Activated CD8-positive, alpha-beta memory T cell treated with anti-CD3 and anti-CD28 coated beads, Interleukin-2, amount 50 U/mL, for 48 hours (primary cell): ENCODE measurements at places on chromosomes 2 and 18.
A peak's percentile ranks its signal among the peaks of the same experiment; 100 is the strongest.

GRCh38 chr2:231469583-231469950 is 5.3 kb upstream of the NCL start:
- no peak for DNase-seq

DNA sequence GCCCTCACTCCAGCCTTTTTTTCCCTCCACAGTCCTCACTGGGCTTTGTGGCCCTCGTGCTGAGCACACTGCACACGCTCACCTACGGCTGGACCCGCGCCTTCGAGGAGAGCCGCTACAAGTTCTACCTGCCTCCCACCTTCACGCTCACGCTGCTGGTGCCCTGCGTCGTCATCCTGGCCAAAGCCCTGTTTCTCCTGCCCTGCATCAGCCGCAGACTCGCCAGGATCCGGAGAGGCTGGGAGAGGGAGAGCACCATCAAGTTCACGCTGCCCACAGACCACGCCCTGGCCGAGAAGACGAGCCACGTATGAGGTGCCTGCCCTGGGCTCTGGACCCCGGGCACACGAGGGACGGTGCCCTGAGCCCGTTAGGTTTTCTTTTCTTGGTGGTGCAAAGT is 39.4 kb downstream of the STEAP3 start:
- no peak for DNase-seq

- DNase-seq, result no peak
Measured at GRCh38 chr2:40592218-40592617, 140.3 kb upstream of the SLC8A1 start.

DNA sequence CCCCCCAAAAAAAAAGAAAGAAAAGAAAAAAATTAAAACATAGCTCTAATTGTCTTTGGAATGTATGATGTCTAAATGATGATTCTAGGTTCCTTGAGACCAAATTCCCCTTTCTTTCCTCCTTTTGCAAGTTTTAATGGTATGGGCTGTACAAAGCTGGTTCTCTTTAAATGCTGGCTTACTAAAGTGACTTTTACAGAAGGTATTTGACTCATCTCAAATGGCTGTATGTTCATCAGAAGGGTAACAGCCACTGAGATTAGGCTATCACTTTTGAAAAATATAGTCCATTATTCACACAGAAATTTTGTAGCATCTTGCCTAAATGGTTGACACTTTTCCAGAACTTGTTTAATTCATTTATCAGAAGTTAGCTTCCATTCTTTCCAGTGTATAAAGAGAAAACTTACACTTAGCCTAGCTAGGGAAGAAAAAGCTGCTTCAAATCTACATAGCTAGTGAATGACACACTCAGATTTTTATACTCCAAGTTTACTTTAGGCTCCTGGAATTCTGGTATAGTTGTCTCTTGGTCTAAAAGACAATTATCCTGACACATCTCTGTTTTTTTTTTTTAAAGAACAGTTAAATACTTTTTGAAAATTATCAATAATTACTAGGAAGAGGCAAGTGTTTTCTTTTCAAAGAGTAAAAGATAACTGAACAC is 622.6 kb downstream of the LRP1B start:
- no peak for DNase-seq

DNA sequence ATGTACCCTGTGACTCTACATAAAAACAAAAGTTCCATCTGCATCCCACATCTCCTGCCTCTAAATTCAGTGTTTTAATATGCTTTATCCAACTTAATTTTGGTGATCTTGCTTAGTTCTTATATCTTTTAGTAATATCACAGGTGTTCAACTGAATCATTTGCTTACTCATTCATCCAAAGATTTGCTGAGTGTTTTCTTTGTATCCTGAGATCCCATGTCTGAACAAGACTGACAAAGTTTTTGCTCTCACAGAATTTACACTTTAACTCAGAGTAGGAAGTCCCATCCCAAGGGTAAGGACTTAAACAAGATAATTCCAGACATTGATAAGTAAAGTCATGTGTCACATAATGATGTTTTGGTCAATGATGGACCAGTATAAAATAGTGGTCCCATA is 87.0 kb downstream of the FSIP2 start:
- no peak for DNase-seq

- no peak for DNase-seq
Measured at GRCh38 chr18:52339891-52340371, at the start of gene DCC. Gene DCC (plus strand): TSS chr18:52340197. CDS start chr18:52340788, 591 bp downstream.

- no peak for DNase-seq
Measured at GRCh38 chr18:8030201-8030600, 463.1 kb downstream of the PTPRM start.

GRCh38 chr2:228474466-228474865 is 293.0 kb upstream of the SPHKAP start:
- DNase-seq, result no peak

DNA sequence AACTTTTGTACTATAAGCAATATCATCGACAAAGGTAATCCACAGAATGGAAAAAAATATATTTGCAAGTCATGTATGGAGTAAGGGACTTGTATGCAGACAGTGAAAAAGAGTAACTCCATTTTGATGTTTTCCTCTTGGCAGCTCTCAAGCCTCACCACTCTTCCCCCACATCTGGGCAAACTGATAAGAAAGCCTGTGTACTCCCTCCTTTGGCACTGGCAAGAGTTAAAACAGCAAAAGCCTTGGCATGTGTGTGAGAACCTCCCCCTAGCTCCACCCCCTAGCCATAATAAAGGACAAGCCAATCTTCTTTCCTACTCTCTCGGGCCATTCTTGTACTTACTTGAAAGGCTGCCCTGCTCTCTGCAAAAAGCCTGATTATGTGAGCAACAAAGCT is 335.2 kb downstream of the LRATD1 start:
- DNase-seq, result no peak

- DNase-seq, result no peak
Measured at GRCh38 chr2:32812316-32812715, 134.4 kb upstream of the LTBP1 start.

DNA sequence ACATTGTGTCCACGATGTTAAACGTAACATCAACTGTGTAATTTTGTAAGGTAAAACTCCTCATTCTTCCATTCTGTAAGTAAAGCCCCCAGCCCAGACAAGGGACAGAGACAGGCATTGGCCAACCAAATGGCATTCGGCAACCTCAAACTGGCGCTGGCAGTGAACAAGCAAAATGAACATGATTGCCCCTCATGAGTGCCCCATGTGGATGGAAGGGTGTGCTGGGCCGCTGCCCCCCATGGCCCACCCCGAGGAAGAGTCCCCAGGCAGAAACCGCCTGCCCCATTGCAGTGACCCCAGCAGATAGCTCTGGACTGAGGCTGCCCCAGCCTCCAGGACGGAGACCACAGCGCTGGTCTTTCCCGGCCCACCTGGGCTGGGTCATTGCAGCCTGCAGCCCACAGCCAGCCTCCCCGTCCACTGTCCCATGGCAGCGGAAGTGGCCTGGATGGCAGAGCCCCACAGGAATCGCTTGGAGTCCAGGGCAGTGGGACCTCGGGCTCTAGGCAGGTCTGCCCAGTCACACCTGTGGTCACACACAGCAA is 220.2 kb downstream of the HDAC4 start:
- DNase-seq, result no peak

DNA sequence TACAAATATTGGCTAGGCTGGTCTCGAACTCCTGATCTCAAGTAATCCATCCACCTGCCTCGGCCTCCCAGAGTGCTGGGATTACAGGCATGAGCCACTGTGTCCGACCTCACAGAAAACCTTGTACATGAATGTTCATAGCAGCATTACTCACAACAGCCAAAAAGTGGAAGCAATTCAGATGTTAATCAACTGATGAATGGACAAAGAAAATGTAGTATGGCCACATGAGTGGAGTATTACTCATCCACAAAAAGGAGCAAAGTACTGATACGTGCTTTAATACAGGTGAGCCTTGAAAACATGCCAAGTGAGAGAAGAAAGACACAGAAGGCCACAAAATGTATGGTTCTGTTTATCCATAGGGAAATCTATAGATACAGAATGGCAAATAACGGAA is 20.6 kb downstream of the CEP192 start:
- DNase-seq, result no peak

- DNase-seq, result no peak
Measured at GRCh38 chr18:76363436-76364120, 131.5 kb downstream of the ZNF516 start.

DNA sequence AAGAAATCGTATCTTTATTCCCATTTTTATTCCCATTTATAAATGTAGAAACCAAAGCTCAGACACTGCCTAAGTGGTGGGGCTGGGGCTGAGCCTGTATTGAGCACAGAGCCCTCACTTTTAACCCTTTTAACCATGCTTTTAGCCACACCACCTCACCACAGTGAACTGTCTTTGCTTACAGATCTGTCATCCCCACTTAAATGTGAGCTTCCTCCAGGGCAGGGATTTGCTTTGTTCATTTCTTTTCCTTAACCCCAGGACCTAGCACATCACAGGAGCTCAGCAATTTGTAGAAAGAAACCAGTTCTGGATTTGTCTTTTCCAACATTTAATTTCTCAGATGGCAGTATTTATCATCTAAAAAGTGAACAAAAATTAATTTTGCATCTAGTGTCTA is 2.2 kb downstream of the BOD1L2 start:
- DNase-seq, result no peak

DNA sequence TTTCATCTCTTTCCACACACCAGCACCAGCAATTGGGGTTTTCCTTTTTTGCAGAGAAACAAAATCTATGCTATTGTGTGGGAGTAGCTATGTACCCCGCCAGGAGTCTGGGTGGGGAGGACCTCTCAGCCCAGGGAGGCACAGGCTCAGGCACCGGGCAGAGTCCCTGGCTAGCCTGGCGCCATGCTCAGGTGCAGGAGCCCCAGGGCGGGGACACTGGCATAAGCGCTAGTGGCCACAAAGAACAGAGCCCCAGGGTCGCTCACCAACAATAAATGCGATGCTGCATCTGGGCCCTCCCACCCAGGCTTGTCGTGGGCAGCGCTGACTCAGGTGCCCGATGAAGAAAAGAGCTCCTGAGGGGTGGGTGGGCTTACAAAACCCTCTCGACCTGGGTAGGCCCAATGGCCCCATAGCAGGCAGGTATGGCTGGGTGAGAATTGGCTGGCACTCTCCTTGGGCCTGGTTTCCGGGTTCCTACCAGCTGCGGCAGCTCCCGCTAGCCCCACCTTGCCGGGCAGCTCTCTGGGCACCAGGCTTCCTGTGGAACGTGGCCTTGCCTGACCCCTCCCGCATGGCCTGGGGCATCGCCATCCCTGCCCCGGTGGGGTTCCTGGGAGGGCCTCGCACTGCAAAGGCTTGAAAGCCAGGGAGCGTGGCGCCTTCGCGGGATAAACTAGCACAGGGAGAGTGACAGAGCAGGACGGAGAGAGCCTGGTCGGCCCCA is 31.8 kb upstream of the COL6A3 start:
- DNase-seq, result peak; percentile 51

DNA sequence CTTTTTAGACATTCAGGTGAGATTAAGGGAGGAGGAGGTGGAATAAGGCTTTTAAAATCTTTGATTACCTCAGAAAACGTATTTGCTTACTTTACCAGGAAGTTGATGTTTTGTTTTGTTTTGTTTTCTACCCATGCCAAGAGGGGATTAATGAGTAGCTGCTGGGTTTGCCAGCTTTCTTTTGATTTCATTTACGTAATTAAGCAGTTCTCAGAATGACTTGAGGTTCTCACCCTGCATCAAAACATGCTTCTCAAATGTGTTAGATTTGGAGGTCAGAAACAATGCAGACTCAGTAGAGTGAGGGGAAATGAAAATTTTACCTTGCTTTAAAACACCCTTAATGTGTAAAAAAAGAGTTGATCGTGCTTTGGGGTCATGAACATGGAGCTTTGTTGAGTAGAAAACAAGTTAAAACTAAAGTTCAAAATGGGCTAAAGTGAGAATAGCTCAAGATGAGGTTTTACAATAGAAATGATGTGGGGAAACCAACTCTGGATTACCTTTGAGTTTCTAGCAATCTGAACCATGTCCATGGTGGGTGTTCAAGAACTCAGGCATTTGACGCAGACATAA is 217.1 kb upstream of the EPAS1 start:
- DNase-seq, result no peak

DNA sequence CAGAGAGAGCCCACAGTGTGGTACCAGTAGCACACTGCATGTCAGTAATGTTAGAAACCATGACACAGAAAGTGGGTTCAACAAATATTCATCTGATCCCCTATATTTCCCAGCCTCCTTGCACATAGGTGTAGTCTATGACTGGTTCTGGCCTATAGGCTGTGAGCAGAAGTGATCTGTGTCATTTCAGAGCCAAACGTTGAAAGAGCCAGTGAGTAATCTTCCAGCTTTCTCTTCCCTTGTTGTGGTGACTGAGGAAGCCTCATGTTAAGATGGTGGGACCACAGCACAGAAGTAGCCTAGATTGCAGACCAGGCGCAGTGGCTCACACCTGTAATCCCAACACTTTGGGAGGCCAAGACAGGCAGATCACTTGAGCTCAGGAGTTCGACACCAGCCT is 4.1 kb downstream of the TMEM237 start:
- no peak for DNase-seq

DNA sequence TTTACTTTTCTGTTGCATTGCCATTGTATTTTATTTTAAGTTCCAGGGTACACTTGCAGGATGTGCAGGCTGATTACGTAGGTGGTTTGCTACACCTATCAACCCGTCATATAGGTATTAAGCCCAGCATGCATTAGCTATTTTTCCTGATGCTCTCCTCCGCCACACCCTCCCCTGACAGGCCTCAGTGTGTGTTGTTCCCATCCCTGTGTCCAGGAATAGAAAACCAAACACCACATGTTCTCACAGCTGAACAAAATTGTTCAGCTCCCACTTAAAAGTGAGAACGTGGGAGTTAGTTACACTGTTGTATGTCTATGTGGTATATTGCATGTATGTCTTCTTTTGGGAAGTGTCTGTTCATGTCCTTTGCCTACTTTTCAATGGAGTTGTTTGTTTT is 1631.7 kb downstream of the DPP10 start:
- no peak for DNase-seq

DNA sequence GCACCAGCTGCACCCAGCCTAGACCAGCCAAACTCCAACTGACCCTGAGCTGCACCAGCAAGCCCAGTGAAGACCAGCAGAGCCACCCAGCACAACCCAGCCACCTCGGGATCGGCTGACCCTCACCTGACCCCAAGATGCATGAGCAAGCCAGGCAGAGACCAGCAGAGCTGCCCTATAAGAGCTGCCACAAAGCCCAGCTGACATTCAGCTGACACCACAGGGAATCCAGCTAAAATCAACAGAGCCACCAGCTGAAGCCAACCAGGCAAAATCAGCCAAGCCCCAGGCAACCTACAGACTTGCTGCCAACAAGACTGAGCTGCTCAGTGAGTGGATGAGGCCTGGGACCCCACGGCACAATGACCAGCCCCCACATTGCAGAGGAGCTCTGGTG is 54.6 kb downstream of the CYP27C1 start:
- DNase-seq, result peak; percentile 29

DNA sequence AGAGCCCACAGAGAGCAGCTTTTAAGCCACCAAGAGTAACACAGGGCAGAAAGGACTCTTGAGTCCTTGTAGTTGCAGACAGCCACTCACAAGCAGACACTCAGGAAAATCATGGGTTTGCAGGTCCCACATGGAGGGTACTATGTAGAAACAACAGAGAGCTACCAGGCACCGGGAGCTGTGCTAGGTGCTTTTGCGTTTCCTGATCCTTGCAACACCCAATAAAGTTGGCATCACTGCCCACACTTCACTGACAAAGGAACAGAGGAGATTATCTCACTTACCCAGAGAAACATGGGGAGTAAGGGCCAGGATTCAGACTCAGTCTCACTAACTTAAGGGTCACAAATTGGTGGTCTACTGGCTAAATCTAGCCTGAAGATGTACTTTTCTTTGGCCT is 32.5 kb upstream of the BZW1 start:
- DNase-seq, result no peak

GRCh38 chr2:12539776-12540562 is 176.8 kb upstream of the TRIB2 start:
- no peak for DNase-seq

- DNase-seq, result no peak
Measured at GRCh38 chr2:126788113-126788512, 110.6 kb upstream of the TEX51 start.

- no peak for DNase-seq
Measured at GRCh38 chr2:151193576-151193975, 68.1 kb downstream of the RBM43 start.
